NAMALWA (cell line): ENCODE measurements at places on chromosomes 4 and X.

DNA sequence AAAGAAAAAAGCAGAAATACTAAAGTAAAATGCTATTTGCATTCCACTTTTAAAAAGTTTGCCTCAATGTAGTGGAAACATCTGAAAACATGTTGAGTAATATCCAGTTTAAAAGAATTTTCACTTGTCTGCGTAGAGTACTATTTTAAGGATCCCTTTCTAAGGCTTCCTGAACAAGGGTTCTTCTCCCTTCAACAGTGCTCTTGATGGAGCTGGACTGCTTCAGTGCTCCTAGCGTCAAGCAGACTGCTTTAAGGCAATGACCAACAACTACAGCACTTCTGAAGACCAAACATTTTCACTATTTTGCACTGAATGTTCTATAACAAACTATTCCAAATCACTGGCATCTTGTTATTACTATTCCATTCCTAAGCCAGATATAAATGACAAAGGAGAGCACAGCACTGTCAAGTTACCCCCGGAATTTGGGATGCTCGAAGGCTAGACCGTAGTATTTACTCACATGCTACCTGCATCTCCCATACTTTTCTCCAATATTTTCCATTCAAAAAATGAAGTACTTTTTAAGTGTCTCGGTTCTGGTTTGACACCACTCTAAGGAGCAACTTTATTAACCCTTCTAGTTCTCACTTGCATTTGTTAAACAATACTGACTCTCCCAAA, 36.1 kb downstream of the TMEM165 start:
- DNase-seq: no peak

- no peak for DNase-seq
Observed at GRCh38 chr4:149062997-149063396, 620.8 kb upstream of the NR3C2 start.

- no peak for DNase-seq
Observed at GRCh38 chr4:174209341-174209740, 74.1 kb downstream of the FBXO8 start.

DNA sequence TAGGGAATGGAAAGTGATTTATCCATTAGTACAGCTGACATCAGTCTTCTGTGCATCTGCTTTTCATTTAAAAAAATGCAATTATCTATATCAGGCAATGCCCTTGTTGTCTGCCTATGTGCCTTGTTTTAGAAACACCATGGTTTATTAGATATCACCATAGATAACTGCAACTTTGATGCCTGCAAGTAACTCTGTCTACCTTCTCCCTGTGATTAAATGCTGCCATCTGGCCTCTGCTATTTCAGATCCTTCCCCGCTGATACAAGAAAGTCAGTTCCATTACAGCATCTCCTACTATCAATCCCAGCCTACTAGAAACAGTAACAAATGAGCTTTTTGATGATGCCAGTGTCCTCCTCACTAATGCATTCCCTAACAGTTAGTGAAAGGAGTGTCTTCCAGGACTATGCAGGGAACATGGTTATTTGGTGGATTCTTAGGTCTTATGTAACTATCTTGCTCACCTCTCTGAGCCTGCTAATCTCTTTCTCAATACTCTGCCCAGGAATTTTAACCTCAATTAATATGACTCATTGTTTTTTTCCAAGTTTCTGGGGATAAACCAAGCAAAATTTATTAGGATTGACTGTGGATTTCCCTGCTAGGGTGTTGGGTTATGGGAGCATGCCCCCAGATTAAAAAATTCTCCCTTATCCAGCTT, 444.9 kb downstream of the RAPGEF2 start:
- no peak for DNase-seq
